Dermis blood vessel endothelial cell (primary cell): ENCODE measurements at places on chromosomes 11 and 22. TPM values are rescaled to one million over a fixed set of nuclear protein-coding genes. Genes with fewer than 3 reads are reported as not detected.

Gene ZC3H7B
- total RNA-seq = 68.4 and 102 TPM in 2 replicates

Gene IL18
- 0.33 and 0.34 TPM in 2 replicates for total RNA-seq

Gene TOMM22
- total RNA-seq = 59.8 and 76.6 TPM in 2 replicates

Gene CYP2D6
- 0.09 and 0.68 TPM in 2 replicates for total RNA-seq

Gene TREH
- not detected in 2 replicates for total RNA-seq

Gene KRTAP5-2
- total RNA-seq = not detected in 2 replicates

Gene APLP2
- total RNA-seq = 986 and 1,136 TPM in 2 replicates
